ENCODE measurements at places on chromosomes 1 and 21. TPM values are rescaled to one million over a fixed set of nuclear protein-coding genes. Genes with fewer than 3 reads are reported as not detected.

GNAT2 gene
- total RNA-seq: not detected

MUTYH gene
- total RNA-seq: 26.8 TPM

TFAP2E gene
- total RNA-seq: 0.16 TPM

KRTAP19-1 gene
- total RNA-seq: not detected

GON4L gene
- total RNA-seq: 29.6 TPM

TINAGL1 gene
- total RNA-seq: 16.6 TPM
